ENCODE measurements at places on chromosomes 4 and X. TPM values are rescaled to one million over a fixed set of nuclear protein-coding genes. Genes with fewer than 3 reads are reported as not detected.

- no peak for DNase-seq
Measured at GRCh38 chr4:3389233-3390215, 52.2 kb upstream of the HGFAC start.

GRCh38 chrX:139720136-139720535 lies 12.2 kb upstream of the MCF2 start:
- peak; percentile 59 for DNase-seq

Gene ZFP42
- 124 TPM for total RNA-seq

Gene FMR1NB
- not detected for total RNA-seq

DNA sequence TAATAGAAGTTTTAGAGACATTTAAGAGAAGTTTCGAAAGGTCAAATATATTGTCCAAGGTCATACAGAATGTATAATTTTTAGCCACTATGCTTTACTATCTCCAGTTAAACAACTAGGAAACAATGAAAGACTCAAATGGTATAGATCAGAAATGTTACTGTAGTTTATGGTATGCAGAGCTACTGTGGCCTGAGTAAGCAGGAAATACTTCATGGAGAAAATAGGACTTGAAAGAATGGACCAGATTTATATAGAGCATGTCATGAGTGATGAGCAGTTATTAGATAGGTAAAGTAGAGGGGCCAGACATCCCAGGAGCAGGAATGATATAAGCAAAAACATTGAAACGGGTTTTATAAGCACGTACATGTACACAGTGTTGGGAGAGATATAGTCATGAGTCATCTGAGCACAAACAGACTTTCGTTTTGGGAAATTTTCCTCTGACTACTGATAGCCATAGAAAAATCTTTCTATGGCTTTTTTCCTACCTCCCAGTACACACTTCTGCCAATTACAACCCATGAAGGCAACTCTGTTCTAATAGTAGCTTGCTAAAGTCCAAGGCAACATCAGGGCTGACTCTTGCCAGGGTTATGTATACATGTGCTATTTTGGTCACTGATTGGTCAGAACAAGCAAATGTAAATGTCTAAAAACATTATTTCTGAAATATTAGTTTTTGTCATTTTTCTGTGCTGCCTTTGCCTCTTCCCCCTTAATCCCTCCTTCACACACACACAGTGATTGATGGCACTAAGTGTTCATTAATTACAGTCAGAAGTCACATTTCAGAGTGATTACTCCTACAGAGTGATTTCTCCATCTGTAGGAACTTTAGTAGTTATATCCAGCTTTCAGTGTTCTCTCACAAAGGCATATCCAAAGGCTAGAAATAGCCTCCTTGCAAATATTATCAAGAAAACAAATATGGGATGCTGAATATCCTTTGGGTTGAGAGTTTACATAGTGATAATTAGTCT lies 198.7 kb downstream of the ENOX2 start:
- no peak for DNase-seq

- DNase-seq: no peak
Measured at GRCh38 chrX:129629837-129630236, 24.9 kb downstream of the APLN start.

Data from GM23338 (cell line).